Skeletal muscle cell (primary cell): ENCODE measurements at places on chromosomes 2 and 18.

DNA sequence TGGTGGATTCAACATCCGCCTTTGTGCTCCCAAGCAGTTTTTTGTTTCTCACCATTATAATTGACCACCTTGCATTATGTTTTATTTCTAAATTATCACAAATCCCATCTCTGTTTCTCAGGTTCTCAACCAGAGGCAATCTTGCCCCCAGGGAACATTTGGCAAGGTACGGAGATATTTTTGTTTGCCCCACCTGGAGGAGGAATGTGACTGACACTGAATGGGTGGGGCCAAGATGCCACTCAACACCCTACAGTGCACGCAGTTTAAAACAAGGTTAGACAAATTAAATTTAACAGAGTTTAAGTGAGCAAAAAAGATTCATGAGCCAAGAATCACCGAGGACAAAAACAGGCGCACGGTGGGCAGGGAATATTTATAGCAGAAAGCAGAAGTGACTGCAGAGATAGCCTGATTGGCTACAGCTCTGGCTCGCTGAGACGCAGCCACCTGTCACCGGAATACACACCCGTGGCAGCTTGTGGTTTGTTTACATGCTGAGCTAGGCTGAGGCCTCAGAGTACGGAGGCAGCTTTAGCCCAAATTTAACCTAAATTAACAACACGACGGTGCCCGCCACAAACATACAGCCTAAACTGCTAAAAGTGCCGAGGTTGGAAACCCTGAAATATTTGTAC is 150.0 kb upstream of the ALKAL2 start:
- no peak for DNase-seq

- DNase-seq, result no peak
Measured at GRCh38 chr2:189561371-189562038, 19.1 kb downstream of the SLC40A1 start.

DNA sequence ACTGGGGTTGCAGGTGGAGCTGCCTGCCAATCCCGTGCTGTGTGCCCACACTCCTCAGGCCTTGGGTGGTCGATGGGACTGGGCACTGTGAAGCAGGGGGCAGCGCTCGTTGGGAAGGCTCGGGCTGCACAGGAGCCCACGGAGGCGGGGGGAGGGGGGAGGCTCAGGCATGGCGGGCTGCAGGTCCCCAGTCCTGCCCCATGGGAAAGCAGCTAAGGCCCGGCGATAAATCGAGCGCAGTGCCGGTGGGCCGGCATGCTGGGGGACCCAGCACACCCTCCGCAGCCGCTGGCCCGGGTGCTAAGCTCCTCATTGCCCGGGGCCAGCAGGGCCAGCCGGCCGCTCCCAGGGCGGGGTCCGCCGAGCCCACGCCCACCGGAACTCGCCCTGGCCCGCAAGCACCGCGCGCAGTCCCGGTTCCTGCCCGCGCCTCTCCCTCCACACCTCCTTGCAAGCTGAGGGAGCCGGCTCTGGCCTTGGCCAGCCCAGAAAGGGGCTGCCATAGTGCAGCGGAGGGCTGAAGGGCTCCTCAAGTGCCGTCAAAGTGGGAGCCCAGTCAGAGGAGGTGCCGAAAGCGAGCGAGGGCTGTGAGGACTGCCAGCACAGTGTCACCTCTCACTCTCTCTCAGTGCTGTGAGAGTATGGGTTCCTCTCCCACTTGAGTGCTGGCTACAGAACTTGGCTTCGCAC is 1210.6 kb upstream of the NXPH2 start:
- DNase-seq, result no peak

DNA sequence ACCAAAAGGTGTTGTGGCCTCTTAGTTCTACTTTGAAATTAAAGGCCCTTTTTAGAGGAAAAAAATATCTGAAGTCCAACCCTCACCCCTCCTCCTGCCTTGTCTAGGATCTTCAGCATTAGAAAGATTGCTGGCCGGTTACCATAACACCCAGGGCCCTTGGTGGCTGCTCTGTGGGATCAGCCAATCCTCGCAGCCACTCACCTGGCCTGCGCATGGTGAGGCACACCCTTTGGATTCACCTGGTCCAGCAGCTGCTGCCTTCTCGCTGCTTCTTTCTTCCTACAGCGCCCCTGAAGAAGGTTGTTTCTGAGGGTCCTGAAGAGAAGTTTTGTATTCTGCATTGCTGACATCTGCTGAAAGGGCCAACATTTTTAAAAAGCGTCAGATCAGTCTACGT is 25.2 kb downstream of the DYTN start:
- no peak for DNase-seq

- no peak for DNase-seq
Measured at GRCh38 chr2:119943058-119943457, 69.8 kb upstream of the EPB41L5 start.

- DNase-seq, result peak; percentile 56
Measured at GRCh38 chr2:46014911-46015654, 282.1 kb upstream of the EPAS1 start.

- DNase-seq, result no peak
Measured at GRCh38 chr2:213237787-213238186, 46.5 kb upstream of the SPAG16 start.

DNA sequence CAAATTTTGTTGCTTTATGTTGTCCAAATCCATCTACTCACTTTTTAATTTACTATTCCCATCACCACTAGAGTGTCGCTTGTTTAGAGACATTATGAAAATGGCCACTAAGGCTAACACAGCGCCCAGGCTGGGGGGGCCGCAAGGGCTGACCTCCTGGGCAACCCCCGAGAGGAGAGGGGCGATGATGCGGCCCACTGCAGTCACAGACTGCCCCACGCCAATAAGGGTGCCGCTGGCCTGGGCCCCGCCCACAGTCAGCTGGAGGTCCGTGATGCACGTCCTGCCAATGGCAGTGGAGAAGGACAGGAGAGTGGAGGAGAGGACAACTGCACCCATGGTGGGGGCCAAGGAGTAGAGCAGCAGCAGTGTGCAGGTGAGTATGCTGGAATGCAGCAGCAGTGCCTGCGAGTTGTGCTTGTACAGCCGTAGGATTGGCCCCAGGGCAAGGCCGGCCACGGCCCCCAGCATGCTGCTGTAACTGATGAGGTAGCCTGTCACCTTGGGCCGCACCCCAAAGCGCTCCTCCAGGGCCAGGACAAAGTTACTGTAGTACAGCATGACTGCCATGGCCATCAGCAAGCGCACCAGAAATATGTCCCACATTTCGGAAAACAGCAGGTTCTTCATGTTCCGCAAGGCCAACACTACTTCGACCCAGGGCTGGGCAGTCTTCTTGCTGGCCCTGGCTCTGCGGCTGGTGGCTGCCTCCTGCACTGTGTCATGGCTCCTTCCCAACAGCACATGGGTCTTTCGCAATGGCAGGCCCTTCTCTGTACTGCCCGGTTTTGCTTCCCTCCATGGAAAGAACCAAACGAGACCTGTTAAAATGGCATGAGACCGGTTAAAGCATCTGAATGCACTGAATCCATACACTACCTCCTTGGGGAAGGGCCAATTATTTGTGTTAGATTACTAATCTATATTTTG is 43.2 kb upstream of the TMEM182 start:
- no peak for DNase-seq

DNA sequence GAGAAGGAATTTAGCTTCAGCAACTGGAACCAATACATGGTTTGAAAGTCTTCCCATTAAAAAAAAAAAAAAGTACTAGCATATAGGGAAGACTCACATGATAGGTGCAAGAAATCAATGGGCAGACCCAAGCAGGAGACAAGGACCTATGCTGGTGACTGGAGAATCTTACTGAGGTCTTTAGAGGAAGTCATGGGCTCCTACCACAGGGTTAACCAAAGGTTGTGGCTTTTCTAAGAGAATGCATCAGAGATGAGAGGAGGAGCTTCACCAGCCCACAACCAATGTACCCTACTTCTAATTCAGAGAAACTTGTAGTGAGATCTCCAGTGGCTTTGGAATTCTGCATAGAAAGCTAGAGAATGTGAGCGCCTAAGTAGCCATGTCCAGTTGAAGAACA is 207.4 kb downstream of the NCKAP5 start:
- no peak for DNase-seq

- DNase-seq, result no peak
Measured at GRCh38 chr2:156190517-156190916, 142.0 kb downstream of the NR4A2 start.

GRCh38 chr2:71857636-71858035 is 290.0 kb downstream of the CYP26B1 start:
- DNase-seq, result no peak

GRCh38 chr18:76482267-76482666 is 12.8 kb downstream of the ZNF516 start:
- no peak for DNase-seq

DNA sequence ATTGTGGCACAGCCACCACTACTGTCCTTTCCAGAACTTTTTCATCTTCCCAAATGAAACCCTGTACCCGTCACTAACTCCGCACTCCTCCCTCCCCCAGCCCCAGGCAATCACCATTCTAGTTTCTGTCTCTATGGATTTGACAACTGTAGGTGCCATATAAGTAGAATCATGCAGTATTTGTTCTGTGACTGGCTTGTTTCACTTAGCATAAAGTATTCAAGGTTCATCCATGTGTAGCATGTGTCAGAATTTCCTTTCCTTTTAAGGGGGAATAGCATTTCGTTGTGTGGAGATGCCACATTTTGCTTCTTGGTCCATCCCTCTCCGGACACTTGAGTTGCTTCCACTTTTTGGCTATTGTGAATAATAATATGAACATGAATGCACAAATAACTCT is 842 bp upstream of the CKAP2L start:
- DNase-seq, result no peak

GRCh38 chr2:6960659-6961058 is 43.4 kb downstream of the RNF144A start:
- DNase-seq, result peak; percentile 70

GRCh38 chr2:51758081-51758480 is 726.1 kb upstream of the NRXN1 start:
- no peak for DNase-seq

GRCh38 chr18:12470382-12471075 is 62.8 kb downstream of the PRELID3A start:
- DNase-seq, result no peak

DNA sequence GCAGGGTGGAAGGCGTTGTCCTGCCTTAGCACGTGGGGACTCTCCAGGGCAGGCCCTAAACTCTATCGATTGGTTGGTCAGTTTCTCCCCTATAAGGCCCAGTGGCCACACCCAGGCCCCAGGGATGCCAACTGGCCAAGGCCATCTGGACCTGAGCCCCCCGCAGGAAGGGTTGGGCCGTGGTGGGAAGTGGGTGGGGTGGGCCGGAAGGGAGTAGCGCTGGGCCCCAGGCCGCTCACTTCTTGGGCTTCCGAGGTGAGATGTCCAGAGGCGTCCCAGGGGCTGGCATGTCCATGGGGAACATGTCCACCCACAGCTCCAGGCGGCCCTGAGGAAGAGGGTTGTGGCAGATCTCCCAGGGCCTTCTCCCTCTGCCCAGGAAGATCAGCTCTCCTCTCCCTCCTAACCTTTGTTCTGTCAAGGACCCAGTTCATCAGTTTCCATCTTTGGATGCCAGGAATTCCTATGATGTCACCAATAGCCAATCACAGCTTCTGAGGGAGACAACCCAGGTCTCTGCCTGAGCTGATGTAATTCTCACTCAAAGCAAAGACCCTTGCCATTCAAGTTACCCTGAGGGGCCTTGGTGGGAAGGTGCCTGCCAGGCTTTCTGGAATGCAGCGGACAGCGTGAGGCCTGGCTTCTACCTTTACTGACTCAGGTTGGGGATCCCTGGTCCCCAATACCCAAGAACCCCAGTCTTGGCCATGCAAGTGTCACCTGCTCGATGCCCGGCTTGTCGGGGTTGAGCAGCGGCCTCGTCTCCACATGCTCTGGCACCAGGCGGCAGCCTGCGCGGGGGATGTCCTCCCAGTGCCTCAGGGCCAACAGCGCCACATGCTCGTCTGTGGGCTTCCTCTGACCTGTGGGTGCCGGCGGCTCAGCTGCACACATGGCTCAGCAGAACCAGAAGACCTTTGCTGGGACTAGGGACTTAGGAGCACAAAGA is 14.4 kb downstream of the OTOF start:
- DNase-seq, result no peak

DNA sequence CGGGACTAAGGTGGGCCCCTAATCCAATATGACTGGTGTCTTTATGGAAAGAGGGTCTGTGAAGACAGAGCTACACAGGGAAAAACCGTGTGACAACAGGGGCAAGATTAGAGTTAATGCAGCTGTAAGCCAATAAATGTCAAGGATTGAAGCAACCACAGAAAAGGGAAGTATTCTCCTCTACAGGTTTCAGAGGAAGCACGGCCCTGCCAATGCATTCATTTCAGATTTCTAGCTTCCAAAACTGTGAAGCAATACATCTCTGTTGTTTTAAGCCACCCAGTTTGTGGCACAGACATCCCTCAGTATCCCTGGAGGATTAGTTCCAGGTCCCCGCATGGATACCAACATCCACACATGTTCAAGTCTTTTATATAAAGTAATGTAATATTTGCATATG is 48.8 kb downstream of the SPP2 start:
- no peak for DNase-seq

GRCh38 chr2:145329971-145330370 is 810.1 kb upstream of the ZEB2 start:
- DNase-seq, result no peak

DNA sequence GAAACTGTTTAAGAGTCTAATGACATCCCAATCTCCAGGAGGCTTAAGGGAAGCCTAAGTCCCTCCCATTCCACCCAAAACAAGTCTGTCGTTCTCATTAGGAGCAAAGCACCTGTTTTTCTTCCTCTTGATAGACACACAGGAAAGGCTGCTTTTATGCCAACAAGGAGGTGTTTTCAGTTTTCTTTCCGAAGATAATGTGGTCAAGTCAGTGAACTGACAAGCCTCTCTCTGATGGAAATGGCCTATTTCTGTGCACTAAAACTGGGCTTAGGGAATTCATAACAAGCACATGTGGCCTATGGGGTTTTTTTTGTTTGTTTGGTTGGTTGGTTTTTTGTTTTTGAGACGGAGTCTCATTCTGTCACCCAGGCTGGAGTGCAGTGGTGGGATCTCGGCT is 36.2 kb downstream of the FBLN7 start:
- DNase-seq, result no peak

- no peak for DNase-seq
Measured at GRCh38 chr2:224211181-224211480, 172.0 kb upstream of the SERPINE2 start.
